ENCODE measurements at places on chromosomes 1 and 21.

- no peak for DNase-seq
Measured at GRCh38 chr1:57238233-57238781, 185.6 kb downstream of the DAB1 start.

DNA sequence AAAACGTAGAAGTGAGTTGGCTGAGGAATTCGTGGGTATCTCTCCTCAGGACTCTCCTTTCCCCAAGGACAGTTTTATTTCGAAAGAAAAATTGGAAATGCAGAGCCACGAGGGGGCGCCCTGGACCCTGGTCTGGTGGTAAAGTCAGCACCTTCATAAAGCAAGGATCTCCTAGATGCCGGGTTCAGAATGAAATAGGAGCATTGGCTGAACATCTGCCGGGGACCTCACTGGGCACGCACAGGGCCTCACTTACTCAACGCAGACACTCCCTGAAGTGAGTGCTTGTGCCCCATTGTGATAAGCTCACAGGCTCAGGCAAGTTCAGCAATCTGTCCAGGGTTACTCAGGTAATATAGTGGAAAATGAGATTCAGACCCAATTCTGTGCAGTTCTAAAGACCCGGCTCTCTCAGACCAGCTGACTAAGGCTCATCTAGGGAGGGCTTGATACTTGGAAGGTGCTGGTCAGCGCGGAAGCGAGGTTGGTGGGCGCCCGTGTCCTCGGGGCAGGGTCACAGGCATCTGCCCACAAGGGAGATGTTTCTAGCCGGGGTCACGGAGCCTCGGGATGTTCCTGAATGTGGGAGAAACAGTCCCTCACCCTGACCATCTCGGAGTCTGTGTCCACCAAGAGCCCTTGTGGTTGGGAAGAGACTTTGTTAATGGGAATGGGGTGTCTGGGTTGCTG, 55.7 kb upstream of the ETV3 start:
- peak; percentile 63 for DNase-seq

- DNase-seq: peak; percentile 34
Measured at GRCh38 chr1:51189421-51190073, 46.5 kb upstream of the RNF11 start.

GRCh38 chr1:209411491-209411929, 172.0 kb upstream of the CAMK1G start:
- DNase-seq: peak; percentile 97

DNA sequence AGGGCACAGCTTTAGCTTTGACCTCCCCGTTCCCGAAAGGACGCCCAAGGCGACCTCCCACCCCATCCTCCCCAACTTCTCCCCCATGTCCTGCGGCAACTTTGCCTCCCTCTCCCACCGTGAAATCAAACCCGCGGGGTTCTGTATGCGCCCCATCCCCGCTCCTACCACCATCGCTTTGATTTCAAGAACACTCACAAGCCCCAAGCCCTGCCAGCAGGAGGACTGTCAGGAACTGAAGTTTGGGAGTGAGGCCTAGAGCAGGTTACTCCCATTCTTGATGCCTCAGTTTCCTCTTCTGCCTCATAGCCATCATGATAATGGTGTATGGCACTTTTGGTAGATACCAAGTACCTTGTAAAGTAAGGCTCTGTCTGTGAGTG, 2.3 kb downstream of the PTPRU start:
- no peak for DNase-seq

- DNase-seq: no peak
Measured at GRCh38 chr1:119083980-119084379, 56.5 kb downstream of the WARS2 start.

GRCh38 chr1:209095627-209096595, 487.6 kb upstream of the CAMK1G start:
- DNase-seq: peak; percentile 72

DNA sequence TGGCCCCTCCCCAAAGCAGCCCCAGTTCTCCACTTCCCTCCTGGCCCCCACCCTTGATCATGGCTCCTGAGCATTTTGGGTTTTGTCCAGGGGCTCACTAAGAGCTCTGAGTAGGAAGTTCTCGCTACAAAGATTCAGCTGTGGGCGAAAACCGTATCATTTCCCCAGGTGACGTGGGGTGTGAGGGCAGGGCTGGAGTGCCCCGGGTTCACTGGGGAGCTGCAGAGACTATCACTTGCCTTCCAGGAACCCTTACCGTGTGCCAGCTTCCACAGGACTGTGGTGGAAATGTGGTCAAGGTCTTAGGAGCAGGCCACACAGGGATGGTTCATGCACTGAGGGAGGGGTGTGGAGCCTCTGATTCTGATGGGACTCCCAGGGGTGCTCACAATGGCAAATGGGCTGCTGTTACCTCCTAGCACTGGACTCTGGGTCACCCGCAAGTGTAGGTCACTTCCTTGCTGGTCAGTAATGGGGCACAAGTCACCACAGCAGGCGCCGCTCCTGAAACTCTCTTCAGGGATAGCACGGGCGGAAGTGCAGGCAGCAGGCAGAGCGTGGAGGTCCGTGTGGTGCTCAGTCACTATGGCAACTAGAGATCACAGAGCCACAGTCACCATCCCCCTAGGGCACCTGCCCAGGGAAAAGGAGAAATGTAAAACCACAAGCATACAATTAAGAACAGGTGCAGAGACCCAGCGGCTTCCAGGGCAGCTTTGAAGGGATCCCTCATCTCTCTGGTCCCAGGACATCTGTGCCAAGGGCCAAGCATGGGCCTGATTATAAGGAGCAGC, 35.4 kb downstream of the RSPH1 start:
- DNase-seq: no peak

DNA sequence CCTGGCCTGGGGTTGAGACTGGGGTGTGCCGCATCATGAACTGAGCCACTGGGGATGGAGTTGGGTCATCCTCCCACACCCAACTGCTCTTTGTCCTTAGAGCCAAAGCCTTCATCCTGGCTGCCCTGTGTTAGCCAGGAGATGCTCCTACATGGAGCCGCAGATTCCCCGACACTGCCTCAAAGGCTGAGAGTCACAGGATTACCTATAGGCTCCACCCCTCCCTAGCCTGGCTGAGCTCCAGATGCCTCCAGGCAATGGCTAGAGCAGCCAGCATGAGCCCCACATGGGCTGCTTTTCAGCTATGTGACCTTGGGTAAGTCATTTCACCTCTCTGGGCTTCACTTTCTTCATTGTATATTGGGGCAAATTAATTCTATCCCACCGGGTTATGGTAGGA, 119.9 kb upstream of the POU3F1 start:
- DNase-seq: peak; percentile 12

DNA sequence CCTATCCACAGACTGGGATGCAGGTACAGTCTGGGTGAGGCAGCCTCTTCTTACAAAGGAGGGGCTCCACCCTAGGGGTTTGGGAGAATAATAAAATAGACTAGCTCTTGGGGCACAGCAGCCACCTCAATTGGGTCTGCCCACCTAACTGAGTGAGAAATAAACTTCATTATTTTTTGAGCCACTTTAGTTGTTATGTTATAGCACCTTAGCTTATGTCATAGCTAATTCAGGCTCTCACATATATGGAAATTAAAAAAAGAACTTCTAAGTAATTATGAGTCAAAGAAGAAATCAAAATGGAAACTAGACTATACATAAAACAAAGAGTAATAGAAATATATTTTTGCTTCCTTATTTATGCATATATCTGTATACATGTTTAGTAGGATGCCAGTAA, 318.5 kb upstream of the B3GALT2 start:
- no peak for DNase-seq

DNA sequence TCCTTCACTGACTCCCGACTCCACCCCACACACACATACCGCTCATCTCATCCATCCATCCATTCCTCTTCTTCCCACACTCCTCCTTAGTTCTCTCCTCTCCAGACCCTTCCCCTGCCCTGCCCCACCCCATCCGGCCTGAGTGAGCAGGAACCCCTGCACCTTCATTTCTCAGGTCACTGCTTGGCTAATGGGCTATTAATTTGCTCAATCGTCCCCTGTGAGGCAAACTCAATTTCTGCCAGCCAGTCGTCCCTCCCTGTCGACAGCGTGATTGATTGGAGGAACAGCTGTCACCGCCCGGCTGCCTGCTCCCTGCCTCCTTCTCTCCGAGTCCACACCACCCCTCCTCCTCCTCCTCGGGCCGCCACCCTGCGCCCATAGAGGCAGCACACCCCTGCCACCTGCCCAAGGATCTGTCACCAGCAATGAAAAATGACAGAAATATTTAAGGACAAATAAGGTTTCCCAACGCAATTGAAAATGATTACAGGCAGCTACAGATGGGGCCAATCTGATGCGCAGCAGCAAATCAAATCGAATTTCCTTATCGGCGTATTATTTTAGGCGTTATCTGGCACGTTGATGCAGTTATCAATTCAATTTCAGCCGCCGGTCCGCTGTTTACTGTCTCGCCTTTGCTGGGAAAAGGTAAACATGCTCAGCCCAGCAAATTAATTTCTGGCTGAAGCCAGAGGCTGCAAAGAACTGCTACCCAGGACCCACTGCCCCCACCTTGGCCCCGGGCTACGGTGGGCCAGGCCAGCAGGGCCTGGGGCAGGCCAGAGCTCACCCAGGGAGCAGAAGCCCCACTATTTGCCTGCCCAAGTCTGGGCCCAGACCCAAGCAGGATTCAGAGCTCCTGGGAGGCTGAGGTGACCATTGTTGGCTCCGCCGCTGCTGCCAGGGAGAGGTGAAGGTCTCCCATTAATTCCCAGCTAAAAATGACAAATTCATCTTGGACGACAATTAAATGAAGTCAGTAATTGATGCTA, 71.3 kb downstream of the TMEM53 start:
- no peak for DNase-seq

- no peak for DNase-seq
Measured at GRCh38 chr21:17359781-17360180, 153.1 kb upstream of the CXADR start.

DNA sequence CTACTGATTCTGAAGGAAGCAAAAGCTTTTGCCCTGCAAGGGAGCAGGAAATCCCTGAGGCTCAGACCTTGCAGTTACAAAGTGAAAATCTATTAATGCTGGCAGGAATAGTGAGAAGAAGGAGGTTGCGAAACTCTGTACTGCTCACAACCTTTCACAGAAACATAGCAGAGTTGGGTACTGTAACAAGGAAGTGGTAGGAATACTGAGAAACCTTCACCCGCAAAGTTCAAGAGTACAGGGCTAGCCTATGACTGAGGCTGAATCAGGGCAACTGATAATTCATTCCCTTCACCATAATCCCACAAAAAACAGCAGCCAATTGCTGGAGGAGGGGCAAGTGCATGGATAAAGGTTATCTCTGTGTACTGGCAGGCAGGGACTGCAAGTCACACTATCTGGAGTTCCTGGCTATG, 23.9 kb upstream of the KCTD3 start:
- DNase-seq: peak; percentile 83

- no peak for DNase-seq
Measured at GRCh38 chr21:42037516-42037915, 27.4 kb upstream of the ZBTB21 start.

DNA sequence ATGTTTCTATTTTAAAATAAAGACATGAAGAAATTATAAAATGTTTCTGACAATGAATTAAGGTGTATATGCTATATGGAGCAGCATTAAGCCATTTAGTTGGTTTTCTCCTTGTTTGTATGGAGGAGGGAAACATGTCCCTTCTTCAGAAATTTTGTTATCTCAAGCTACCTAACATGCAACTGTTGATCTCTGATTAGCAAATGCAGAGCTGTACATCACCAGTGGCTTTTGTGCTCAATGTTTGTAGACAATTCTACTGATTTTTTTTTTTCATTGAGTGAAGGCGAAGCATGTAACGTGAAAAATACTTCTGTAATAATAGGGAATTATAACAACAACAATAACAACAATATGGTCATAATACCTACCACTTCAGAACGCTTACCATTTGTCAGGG, 463.7 kb downstream of the PLPP3 start:
- no peak for DNase-seq

DNA sequence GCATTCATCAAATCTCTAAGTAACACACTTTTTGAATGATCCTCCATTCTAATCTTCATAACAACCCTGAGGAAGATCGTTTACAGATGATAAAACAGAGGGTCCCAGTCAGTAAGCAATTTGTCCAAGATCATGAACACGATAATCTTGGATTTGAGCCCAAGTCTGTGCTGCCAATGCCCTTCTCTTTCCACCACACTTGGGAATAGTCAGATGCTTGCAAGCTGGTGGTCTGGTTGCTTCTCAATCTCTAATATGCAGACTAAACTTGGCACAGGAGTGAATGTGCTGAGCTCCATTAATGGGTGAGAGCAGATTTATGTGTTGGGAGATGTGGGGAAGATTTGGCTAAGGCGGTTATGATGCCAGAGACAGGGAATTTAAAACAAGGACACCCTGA, 430.6 kb upstream of the DAB1 start:
- DNase-seq: no peak

DNA sequence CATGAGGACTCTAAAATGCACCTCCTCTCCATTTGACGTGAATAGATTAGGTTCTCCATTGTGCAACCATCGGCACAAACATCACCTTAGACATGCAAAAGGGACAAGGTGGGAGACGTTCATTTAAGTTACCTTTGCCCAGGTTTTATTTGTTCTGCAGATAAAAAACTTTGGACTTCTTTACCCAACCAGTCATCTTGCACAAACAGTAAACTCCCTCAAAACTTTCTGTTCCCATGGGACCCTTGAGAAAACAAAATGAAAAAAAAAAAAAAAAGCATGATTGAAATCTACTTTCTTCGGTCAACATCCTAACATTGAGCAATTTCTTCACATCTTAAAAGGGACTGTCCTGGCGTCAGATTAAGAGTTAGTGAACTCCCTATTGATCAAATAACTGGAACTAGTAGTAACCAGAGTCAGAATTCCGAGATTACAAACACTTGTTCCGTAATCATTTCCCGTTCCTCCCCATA, 31.4 kb upstream of the PROX1 start:
- no peak for DNase-seq

Data from mammary epithelial cell (primary cell).